ENCODE measurements at places on chromosomes 6 and 20.

DNA sequence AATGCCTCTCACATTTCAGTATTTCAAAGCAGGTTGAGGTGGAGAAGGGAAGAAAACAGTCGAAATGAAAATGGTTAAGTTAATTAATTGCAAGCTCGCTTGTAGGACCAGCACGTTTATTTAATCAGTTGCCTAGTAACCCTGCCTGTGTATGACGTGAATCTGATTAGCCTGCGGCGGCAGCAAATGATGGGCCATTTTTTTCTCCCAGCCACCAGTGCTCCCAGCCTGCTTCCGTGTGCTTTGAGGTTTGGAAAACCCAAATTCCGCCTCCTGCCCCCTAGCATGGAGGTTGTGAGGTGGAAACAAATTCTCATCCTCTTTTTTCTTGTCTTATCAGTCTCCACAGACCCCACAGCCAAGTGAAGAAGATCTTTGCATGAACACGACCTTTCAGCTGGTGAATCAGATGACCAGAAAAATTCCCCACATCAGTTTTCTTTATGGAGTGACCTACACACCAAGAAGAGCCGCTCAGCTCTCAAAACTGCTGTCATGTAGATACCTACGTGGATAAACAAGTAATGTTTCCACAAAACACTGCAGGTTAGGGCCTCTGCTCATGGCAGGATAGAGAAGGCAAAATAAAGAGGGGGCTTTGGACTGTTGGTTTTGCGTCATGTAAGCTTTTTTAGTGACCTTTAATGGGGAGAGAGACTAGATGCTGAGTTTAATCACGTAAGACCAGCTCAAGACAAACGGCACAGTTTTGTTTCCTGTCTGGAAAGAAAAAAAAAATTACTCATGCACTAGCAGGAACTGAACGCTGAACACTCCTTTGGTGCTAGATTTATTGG lies 572.9 kb upstream of the NOX3 start:
- DNase-seq = no peak

- DNase-seq = no peak
These were observed 65.9 kb upstream of the OGFRL1 start for GRCh38 chr6:71222671-71223070.

DNA sequence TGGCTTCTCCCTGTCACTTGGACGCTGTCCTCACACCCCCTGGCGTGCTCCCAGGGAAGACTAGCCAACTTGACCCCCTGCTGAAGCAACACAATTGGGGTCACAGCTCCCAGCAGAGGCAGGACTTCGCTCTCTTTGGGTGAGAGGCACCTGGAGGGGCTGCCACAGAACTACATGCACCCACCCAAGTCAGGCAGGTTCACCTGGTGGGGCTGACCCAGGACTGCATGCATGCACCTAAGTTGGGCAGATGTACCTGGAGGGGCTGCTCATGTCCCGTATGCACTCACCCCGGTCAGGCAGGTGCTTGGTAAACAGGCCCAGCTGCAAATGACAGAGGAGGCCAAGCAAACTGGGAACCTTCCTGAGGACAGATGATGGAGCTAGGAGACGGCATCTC lies 154.3 kb upstream of the RPS6KA2 start:
- DNase-seq = no peak

- no peak for DNase-seq
These were observed 108.4 kb upstream of the ESR1 start for GRCh38 chr6:151698931-151699700.

- DNase-seq = no peak
These were observed 20.3 kb upstream of the KCNK16 start for GRCh38 chr6:39342692-39343395.

DNA sequence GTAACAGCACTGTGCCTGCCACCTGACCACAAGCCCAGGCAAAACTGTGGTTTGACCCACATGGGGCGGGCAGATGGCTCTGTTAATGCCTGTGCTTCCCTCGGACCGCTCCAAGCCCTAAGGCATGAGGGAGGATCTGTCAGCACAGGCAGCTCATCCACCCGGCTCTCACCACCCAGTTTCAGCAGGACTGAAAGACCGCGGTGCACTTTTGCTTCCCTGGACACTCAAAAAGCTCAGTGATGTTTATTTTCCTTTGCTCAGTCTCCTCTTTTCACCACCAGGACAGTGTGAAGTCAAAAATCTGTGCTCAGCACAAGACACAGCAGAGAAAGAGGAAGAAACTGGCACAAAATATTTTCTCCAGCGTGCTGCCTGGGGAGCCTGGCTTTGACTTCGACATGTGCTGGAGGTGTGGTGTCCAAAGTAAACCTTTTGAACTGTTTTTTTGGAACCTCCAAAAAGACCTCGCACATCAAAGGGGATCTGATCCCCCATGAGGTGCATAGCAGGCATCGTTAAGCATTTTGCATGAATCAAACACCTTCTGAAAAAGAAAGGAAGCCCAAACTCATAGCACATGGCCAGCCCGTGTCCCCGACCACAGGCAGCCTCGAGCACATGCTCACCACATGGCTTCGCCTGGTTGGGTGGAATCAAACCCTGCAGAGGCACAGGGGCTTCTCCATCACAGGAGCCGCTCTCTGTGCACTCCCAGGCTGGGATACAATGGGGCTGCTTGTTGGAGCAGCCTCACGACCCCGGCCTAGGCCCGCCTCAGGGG lies 441.7 kb upstream of the JARID2 start:
- no peak for DNase-seq

- DNase-seq = no peak
These were observed 99.1 kb upstream of the MTHFD1L start for GRCh38 chr6:150766201-150766997.

DNA sequence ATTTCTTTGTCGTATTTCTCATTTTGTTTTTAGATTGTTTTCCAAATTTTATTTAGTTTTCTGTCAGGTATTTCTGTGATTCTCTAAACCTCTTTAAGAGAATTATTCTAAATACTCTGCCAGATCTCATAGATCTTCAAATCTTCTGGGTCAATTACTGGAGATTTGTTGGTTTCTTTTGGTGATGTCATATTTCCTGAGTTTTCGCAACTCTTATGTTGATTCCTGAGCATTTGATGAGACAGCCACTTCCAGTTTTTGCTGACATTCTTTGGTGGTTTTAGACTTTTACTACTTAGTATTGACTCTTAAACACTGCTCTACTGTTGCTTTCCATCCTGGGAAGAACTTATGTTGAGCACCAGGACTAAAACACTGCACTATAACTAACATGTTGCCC lies 21.9 kb downstream of the ADGB start:
- no peak for DNase-seq

GRCh38 chr6:81801489-81801888 lies 49.0 kb upstream of the TENT5A start:
- no peak for DNase-seq

DNA sequence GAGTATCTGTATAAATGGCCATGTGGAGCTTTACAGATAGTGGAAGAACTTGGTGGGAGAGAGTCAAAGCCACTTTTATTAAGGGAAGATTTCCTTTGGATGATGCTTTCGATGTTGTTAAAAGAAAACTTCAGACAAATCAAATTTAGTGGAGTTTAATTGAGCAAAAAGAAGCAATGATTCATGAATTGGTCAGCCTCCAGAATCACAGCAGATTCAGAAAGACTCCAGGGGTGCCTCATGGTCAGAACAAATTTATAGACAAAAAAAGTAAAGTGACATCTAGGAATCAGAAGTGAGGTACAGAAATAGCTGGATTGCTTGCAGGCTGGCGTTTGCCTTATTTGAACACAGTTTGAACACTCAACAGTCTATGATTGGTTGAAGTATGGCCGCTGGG lies 5.3 kb upstream of the CGA start:
- no peak for DNase-seq

- DNase-seq = no peak
These were observed 313.6 kb upstream of the NT5E start for GRCh38 chr6:85136310-85136709.

GRCh38 chr6:144252259-144252658 lies 32.9 kb upstream of the UTRN start:
- no peak for DNase-seq

GRCh38 chr6:62480544-62480943 lies 194.5 kb upstream of the KHDRBS2 start:
- no peak for DNase-seq

GRCh38 chr6:25042036-25042521 lies 106.3 kb upstream of the RIPOR2 start:
- DNase-seq = peak; percentile 30

GRCh38 chr20:36684747-36685146 lies 38.8 kb upstream of the SLA2 start:
- no peak for DNase-seq

DNA sequence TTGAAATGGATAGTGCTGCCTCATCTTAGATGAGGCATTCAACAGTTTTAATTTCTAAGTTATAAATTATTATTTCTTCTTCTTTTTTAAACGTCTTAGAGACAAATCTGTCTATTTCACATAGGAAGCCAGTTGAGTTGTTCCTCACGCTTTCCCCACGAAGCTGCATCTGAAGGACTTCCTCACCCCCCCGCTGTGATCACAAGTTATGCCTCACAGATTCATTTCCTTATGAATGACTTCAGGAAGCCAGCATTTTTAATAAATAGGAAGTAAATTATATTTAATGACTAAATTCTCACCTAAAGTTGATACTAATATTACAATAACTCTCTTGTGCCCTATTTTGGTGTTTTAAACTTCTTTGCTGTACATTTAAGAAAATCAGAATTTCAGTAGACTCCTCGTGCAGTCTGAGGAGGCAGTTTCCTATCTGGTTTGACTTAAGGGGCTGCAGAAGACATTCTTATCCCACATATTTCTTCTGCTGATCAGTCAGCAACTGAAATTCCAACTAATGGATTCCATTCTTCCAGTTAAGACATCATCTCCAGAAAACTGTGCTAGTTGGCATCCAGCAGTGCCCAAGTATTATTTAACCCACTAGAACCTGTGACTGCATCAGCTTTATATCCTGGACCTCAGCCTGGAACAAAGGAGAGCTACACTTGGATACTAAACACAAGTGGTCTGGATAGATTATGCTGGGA lies 182.7 kb upstream of the CCN2 start:
- DNase-seq = no peak

GRCh38 chr20:34065260-34065659 lies 46.8 kb downstream of the EIF2S2 start:
- no peak for DNase-seq

DNA sequence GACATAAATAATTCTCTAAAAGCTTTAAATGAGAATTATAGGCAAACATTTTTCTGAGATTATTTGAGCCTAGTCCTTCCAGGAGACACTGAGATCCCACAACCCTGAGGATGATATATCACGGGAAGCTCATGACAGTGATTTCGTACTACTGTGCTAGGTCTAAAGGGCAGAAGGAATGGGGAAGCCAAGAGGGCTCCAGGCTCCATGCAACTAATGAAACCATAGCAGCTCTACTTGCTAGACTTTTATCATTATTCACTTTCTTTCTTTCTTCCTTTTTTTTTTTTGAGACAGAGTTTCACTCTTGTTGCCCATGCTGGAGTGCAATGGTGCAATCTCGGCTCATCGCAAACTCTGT lies 57.3 kb upstream of the SGK1 start:
- DNase-seq = no peak

DNA sequence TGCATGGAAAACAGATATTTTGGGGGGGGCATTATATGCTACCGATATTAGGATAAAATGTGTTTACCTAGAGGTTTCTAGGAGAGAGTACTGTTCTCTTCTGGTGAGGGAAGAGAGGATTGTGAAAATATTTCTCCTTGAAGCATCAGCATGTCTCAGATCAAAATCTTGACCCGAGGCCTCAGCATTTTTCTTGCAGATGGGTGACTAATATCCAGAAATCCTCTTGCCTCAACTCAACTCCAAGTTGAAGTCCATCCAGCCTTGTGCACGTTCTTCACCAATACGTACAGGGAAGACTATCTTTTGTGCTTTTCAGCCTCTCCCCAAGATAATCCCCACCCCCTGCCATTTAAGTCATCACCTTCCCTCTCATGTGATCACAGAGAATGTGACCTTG lies 59.5 kb downstream of the PRND start:
- DNase-seq = no peak

DNA sequence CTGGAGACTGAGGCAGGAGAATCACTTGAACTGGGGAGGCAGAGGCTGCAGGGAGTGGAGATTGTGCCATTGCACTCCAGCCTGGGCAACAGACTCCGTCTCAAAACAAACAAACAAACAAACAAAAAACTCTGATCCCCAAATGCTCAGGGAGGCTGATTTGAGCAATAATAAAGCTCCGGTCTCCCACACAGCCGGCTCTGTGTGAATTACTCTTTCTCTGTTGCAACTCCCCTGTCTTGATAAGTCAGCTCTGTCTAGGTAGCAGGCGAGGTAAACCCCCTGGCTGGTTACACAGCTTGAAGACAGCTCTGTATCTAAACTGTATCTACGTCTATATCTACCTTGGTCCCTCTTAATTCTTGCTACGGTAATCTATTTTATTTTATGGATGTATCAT lies 6.4 kb upstream of the SERINC3 start:
- no peak for DNase-seq

GRCh38 chr6:984031-984430 lies 291.1 kb upstream of the EXOC2 start:
- DNase-seq = no peak

DNA sequence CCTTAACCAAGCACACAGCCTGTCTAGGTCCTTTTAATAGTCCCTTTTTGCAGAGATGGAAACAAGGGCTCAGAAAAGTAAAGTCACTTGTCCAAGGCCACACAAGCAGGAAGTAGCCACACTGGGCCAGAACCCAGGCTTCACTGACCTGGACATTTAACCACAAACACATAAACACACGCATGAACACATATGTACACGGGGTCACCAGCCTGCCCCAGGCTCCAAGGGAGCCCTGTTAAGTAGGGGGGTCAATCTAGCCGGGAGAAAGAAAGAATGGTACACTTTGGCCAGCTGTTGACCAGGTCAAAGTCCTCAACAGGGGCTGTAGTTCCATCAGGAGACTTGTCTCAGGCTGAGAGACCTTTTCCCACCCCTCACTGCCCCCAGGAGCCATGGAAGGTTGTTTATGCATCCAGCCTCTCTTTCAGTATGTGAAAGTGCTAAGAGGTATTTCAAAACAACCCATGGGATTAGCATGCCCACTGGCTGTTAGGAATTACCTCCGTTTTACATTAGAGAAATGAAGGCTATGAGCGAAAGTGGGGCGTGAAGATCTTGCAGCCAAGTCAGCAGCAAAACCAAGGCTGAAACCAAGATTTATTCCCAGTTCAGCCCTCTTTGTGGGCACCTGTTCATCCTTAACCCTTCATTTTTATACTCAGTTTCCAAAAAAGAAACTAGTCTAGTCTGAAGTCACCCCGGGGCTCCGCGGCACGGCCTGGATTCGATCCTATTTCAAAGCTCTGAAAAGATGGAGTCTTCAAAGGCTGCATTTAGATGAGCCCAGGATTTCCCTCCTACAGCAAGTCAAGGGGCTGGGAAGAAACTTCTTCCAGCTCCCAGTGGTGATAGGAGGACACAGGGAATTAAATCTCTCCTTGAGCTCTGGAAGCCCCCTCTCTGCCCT lies 9.8 kb downstream of the SDC4 start:
- no peak for DNase-seq

DNA sequence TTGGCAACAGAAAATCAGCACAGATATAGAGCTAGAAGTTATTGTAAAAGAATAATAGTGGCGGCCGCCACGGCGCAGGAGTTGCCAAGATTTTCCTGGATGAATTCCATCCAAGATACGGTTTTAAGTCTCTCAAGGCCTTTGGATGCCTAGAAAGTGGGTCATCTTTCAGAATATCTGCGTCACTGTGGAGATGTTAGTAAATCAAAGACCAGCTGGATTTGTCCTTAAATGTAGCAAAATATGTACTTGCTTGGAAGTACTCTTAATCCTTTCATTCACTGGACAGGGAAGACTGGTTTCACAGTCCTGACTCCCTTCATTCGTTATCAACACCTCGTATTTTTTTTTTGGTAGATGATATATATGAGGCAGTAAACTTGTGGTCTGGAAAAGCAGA lies 83.0 kb downstream of the SLC22A3 start:
- DNase-seq = no peak

Data from retina (tissue), 1 donor.